ENCODE measurements at places on chromosomes 7 and 10.

- no peak for DNase-seq
These were observed 647.6 kb downstream of the TNS3 start for GRCh38 chr7:46934198-46934825.

DNA sequence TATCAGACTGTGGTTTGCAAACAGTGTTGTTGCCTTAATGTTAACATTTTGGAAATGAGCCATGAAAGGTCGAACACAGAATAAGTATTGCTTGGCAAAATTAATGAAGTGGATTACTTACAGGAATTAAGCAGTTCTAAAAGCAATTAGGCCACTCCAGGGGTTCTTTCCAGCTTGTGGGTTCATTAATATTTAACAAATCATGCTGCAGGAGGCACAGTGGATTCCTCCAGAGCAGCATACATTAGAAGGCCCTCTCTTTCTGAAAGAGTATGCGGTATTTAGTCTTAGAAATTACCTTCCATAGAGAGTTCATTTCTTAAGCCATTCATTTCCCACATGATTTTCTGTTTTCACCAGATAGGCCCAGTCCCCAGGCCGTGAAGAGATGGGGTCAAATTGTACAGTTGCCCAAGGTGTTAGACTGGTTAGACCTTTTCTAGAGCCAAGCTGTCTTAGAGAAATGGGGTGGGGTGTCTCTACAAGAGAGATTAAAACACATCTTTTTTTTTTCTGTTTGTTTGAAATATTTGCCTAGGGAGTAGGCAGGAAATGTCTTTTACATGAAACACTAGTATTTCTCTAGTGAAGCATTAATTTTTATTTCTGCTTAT lies 40.0 kb upstream of the AGR3 start:
- peak; percentile 70 for DNase-seq

GRCh38 chr10:13000431-13000830 lies 1.1 kb downstream of the CCDC3 start:
- DNase-seq = no peak

DNA sequence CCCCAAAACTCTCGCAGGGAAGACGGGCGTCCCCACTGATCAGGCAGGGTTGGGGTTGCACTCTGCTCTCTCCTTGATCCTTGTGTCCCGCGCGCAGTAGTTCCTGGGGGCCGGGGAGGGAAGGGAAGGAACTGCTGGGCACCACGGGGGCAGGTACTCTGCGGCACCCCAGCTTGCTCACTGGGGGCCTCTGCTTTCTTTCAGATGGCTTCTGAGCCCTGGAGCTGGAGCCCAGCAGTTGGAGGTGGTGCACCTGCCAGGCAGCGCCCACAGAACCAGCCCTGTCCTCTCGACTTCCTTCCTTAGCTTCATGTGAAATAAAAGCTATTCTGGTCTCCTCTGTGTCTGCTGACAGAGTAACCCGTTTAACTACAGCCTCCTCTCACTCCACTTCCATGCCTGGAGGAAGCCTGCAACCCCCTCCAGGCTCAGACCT lies 12.2 kb downstream of the PLAC9 start:
- DNase-seq = no peak

DNA sequence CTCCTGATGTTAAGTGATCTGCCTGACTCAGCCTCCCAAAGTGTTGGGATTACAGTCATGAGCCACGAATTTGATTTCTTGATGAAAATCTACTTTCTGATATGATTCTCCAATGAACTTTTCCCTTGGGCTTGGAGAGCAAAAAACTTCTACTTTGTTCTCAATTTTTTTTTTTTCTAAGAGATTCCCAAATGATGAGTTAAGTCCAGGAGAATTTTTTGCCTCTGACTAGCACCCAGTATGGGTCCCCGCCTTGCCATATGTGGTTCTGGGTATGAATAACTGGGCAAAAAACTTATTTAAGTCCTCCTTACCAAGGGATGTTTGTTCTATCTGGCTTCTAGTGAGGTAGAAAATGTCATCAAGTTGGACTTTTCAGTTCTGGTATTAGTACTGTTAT lies 147.9 kb upstream of the LYZL1 start:
- DNase-seq = no peak

DNA sequence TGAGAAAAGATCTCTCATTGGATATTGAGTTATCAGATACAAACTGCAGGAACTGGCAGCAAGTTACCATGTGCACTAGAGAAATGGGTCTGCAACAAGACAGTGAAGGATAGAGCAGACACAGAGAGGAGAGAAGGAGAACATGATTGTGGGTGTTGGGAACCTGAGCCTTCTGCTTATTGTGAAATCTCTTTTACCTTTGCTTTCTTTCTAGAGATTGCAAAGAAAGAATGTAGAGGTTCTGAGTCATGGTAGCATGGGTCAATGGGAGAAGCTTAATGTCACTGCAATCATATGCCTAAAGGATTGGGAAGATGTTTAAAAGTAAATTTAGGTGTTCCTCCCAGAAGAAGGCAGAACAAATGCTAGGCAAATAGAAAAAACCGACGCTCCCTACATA lies 821.4 kb downstream of the CCSER2 start:
- DNase-seq = no peak

- DNase-seq = peak; percentile 28
These were observed 3.2 kb downstream of the PPRC1 start for GRCh38 chr10:102135956-102136526.

DNA sequence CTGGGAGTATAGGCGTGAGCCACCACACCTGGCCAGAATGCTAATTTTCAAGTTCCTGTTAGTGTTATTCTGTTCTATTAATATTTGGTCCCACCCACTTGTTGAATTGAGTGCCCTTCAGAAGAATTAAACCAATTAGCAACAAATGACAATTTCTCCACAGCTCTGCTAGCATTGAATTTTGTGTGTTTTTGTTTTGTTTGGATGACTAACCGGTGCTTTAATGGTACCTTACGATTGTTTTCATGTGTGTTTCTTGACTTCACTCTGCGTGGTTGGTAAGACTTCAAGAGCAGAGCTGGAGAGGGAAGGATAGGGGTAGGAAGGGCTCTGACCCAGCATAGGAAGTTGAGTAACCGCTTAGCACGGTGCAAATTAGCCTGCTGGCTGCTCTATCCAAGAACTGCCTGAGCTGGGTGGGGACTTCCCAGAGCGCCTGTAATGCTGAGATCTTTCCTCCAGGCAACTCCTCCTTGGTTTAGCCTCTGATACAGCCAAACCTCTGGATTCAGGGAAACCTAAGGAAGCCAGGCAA lies 4.6 kb downstream of the ARPC1B start:
- DNase-seq = no peak

DNA sequence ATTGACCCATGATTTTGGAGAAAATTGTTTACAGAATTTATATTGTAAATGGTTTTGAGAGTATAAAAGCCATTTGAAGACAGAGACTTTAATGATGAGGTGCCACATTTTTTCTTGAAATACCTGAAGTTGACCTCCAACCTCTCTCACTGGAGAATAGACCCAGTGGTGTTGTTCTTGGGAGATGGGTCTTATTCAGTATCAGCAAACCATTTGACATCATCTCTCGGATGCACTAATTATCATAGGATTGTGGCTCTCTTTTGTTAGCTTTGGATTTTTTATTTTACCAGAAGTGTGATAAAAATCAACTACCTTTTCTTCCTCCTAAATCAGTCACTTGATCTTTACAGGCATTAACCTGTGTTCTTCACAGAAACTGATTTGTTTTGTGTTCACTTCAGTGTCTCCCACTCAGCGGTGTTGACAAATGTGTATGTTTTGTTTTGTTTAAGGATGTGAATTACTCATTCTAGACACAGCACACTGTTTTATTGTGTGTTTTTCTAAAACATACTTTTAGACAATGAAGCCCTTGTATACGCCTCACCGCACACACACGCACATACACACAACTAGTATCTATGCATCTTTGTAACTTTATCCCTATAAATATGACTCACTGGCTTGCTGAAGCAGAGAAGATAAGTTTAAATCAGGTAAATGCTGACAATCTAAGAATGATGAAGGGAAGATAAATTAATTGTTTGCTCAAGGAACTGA lies 455.6 kb downstream of the INHBA start:
- DNase-seq = no peak

DNA sequence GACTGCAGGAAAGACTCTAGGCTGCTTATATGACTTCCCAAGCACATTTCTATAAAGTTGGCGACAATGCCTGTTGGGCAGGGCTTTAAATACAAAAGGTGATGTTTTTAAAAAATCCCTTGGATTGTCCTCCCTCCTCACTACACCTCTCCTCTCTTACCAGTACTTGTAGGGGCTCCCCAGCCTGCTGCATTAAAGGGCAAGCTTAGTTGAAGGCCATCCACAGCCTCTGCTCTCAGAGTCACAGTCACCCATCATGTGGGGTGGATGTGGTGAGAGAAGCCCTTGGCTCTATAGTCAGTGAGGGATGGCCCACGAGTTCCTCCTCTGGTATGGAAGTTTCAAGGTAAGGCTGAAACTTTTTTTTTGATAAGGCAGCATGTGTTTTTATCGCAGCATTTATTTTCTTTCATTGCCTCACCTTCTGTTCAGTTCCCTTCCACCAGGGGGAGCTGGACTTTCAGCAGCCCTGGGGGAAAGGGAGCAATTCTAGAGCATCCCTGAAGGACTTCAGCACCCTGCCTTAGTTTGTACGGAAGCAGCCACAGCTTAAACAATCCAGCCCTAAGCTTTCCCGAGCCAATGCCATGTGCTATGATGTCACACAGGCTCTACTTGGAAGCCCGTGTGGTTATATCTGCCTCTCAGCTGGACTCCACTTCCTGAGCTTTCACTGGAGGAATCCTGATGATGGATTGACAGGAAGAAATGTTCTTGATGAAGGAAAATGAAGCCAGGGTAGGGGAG lies 131.9 kb downstream of the CALCR start:
- no peak for DNase-seq

GRCh38 chr10:78864761-78865537 lies 203.8 kb upstream of the ZMIZ1 start:
- DNase-seq = no peak

DNA sequence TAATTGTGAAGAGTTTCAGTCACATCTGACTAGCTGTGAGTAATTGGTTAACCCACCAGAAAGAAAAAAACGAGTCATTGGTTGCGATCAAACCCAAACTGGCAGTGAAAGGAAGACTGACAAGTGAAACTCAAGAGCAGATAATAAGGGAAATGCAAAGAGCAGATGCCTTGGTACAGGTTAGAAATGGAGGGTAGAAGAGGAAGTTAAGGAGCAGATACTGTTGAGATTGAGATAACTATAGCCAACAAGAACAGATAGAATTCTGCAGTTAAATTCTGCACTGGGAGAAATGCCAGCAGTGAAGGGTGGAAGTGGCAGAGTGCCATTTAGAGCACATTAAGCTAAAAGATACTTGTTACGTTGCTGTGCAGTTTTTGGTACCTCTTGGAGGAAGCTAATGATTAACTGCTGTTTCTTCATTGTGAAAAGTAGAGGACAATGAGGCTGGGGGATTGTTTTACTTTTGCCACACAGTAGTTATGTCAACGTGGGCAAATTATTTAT lies 65.8 kb downstream of the CDK13 start:
- DNase-seq = peak; percentile 67

GRCh38 chr10:127194111-127194510 lies 2.3 kb downstream of the INSYN2A start:
- DNase-seq = no peak

DNA sequence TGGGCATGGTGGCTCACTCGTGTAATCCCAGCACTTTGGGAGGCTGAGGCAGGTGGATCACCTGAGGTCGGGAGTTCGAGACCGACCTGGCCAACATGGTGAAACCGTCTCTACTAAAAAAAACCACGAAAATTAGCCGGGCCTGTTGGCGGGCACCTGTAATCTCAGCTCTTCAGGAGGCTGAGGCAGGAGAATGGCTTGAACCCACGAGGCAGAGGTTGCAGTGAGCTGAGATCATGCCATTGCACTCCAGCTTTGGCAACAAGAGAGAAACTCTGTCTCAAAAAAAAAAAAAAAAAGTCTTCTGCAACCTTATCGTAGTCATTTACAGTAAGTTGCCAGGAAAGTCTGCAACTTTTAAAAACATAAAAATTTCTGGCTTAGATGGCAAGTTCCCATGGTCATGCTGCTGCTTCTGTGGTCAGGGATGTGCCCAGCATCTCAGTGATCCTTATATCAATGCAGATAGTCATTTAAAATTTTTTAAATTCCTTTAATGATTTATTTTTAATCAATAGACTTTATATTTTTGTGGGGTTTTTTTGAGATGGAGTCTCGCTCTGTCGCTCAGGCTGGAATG lies 15.6 kb downstream of the SUFU start:
- DNase-seq = no peak
